ENCODE measurements at places on chromosomes 7 and 10.

GRCh38 chr7:20236043-20236442 is 18.9 kb upstream of the MACC1 start:
- no peak for DNase-seq

DNA sequence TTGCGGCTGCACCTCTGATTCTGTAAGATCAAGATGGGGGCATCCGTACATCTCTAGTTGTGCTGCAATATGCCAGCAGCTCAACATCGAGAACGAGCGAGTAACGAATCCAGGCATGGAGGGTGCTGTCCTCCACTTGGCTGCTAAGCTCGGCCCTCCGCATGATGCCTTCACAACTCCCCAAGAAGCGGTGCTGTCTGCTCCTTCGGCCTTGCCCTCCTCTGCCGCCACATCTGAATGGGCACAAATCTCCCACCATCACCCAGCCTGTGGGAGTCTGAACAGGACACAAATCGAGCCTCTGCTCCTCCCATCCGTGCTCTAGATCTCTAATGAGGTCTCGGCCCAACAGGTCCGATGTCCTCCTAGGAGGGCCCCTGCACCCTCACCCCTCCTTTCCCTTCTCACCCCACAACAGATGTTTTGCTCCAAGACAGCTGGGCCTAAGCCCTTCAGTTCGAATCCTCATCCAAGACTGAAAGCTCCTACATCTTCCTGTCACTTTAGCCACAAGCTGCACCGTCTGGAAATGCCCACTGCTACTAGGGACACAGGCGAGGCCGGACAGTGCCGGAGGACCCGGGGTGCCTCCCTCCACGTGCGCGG is 86.7 kb downstream of the ZNF33B start:
- no peak for DNase-seq

- no peak for DNase-seq
Measured at GRCh38 chr10:130739757-130740145, 571.8 kb downstream of the TCERG1L start.

DNA sequence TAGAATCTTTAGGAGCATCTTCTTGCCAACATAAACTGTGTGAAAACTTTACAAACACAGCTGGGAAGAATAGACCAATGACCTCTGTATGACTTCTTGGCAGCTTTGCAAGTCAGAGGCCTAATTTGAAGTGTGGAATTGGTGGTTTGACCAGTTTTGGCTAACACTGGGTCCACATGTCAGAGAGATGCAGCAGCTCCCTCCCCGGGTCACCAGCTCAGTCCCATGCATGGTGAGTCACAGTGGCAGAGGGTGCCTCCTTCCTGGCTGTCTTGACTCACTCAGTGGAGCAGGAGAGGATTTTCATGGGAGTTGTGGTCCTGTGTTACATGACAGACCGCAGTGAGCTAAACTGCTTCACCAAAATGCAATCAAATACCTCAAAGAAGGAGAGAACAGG is 8.2 kb upstream of the STARD3NL start:
- no peak for DNase-seq

GRCh38 chr7:23473844-23474093 is 3.5 kb upstream of the IGF2BP3 start:
- DNase-seq: no peak

GRCh38 chr10:122239578-122240257 is 31.4 kb upstream of the BTBD16 start:
- DNase-seq: no peak

- DNase-seq: peak; percentile 64
Measured at GRCh38 chr10:119207713-119208552, 562 bp downstream of the GRK5 start.

GRCh38 chr10:129966370-129966888 is 2.4 kb upstream of the EBF3 start:
- no peak for DNase-seq

GRCh38 chr7:79988653-79989052 is 146.0 kb upstream of the GNAI1 start:
- no peak for DNase-seq

- DNase-seq: peak; percentile 35
Measured at GRCh38 chr7:157442456-157442855, 105.7 kb downstream of the DNAJB6 start.

- DNase-seq: no peak
Measured at GRCh38 chr10:1425879-1426278, 311.4 kb downstream of the ADARB2 start.

DNA sequence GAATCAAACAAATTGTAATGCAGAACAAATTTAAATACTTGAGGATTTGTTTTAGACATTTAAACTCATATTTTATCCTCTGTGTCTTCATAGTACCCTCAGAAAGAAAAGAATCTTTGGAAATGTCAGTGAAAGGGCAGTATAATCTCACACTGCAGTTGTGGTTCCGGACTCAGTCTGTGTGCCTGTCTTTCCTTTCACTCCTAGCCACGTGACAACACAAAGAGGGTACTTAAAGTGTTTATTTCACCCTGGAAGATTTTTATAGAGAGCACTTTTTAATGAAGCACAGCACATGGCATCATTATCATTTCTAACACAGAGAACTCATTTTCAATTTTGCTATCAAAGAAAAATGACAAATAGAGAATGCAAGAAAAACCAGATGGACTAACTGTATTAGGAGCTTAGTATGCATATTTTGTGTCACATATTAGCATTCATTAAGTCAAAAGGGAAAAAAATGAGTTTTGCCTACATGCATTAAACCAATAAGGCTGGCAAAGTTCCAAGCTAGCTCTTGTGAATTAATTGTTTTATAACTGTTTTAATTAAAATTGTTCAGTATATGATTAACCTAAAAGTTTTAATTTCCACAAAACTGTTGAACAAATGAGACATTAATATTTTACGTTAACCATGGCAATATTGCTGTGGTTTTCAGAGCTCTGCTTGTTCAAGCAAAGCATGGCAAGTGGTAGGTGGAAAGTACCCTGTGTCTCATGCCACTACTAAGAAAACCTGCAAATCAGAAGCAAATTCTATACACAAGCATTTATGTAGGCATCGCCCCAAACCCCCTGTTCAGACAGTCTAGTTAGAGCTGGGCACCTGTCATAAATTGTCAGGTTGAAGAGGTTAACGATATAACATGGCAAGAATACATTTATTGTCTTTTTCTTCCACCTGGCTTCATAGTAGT is 65.9 kb downstream of the AUTS2 start:
- DNase-seq: no peak

- DNase-seq: no peak
Measured at GRCh38 chr7:135790371-135790977, 41.9 kb upstream of the FAM180A start.

- no peak for DNase-seq
Measured at GRCh38 chr10:73650537-73651331, 5.1 kb downstream of the SYNPO2L start.

- DNase-seq: no peak
Measured at GRCh38 chr10:80589726-80590373, 52.1 kb downstream of the SH2D4B start.

GRCh38 chr10:5043716-5044115 is 40.1 kb upstream of the AKR1C2 start:
- DNase-seq: peak; percentile 94

- DNase-seq: no peak
Measured at GRCh38 chr10:20221356-20221755, 405.1 kb downstream of the PLXDC2 start.

- DNase-seq: no peak
Measured at GRCh38 chr10:51241461-51241860, 167.2 kb downstream of the PRKG1 start.

- no peak for DNase-seq
Measured at GRCh38 chr7:113639221-113639620, 279.6 kb downstream of the PPP1R3A start.

DNA sequence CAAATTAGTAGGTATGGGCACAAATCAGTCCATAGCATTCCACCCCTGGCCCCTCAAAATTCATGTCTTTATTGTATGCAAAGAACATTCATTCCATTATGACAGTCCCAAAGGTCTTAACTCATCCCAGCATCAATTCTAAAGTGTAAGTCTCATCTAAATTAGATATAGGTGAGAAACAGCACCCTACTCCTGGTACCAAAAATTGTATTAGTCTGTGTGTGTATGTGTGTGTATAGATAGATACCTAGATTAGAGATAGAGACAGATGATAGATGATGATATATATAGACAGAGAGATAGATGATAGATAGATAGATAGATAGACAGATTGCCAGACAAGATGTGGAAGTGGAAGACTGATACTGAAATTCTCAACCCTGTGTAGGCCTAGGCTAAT is 109.9 kb downstream of the IQUB start:
- DNase-seq: no peak

- no peak for DNase-seq
Measured at GRCh38 chr10:120048391-120048790, 155.9 kb downstream of the SEC23IP start.

DNA sequence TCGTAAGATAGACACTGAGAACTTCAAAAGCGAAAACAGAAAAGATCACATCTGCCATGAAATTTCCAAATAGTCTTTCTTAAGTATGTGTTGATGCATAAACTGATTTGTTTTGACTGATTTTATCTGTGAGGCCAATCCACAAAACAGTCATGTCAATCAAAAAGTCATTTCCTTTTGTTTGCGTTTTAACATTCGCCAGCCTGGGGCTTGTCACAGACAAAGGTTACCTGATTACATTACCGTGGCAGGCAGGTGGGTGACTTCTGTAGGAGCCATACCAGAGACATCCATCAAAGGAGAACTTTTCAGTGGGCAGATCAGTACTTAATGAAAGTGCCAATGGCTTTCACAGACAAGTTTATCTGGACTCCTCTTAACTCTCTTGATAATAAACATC is 45.5 kb upstream of the BET1 start:
- DNase-seq: no peak

DNA sequence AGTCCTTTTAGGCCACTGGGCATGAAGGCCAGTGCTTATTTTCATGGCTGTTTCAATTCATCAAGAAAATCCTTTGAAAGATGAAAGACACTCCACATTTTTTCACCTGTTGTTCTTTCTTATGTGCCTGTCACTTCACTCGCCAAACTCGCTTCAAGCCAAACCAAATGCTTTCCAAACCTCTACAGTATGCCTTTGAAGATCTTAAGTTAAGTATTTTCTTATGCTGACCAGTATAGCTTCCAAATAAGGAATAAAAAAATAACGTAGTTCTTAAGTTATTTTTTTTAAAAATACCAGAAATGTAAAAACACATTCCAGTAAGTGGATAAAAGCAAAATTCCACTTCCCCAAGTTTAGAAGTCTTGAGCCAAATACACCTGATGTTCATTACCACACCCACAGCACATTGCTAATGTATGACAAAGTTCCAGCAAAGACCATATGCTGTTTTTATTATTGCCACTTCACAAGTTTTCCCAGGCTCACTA is 186.1 kb downstream of the MTERF1 start:
- DNase-seq: no peak
